ENCODE measurements at places on chromosomes 6 and 20.

GRCh38 chr6:159984268-159984786 is 15.4 kb downstream of the IGF2R start:
- DNase-seq = no peak

GRCh38 chr20:51388756-51389542 is 153.6 kb downstream of the NFATC2 start:
- DNase-seq = no peak

- no peak for DNase-seq
Observed at GRCh38 chr6:9783567-9783966, 631.3 kb downstream of the TFAP2A start.

DNA sequence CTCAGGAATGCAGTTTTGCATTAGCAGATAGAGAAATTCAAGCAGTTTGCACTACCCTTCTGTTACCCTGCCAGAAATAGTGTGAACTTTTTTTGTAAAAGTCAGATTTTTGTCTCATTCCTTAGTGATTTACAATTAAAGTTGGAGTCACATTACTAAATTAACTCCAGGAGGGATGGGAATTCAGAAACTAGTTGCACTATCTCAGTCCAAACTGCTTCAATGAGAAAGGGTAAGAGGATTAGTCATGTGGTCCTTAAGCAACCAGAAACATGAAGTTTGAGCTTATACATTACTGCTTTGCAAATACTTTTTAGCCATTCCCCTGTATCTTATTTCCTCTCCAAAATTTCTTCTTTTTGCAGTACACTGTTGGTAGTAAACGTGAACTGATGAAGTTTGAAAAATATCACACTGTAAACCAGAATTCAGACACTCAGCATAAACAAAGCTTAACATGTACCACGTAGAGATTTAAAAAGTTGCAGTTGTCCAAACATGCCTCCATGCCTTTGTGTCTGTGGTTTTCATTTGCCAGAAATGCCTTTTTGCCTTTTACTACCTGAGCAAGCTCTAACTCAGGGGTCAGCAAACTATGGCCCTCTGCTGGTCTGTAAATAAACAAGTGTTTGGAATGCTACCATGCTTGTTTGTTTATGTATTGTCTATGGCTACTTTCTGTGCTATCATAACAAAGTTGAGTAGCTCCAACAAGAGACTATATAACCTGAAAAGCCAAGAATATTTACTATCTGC is 49.7 kb downstream of the TP53INP2 start:
- no peak for DNase-seq

GRCh38 chr6:7566617-7567173 is 23.3 kb upstream of the SNRNP48 start:
- no peak for DNase-seq

DNA sequence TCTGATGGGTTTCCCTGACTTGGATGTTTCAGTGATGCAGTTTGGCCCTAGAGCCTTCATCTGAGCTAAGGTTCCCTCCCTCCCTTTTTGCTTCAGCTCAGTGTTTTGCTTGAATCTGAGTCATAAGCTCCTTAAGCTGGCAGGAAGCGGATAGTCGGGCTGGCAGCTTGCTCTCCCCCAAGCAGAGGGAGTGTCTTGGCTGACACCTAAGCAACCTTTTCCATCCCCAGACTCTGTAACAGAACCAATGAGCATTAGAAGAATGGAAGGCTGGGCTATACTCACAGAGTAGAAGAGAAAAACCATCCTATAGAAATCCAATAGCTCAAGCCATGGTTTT is 98.3 kb downstream of the HAO1 start:
- DNase-seq = no peak

DNA sequence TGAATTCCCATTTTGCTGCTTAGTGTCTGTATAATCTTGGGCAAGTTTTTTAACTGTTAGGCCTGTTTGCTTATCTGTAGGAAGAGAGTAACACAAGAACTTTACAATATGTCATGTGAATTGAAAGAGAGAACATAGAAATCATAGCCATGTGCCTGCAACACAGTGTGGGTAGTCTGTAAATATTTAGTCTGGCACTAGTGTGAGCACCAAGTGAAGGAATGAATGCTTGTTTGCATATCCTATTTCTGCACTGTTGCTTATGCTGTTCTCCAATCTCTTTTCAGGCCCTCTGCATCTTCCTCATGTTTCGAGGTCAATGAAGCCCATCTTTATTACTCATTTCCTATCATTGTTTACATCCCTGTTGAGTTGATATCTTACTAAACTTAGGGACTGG is 49.2 kb downstream of the CBFA2T2 start:
- DNase-seq = no peak

- no peak for DNase-seq
Observed at GRCh38 chr6:36226438-36227047, 30.0 kb downstream of the BRPF3 start.

DNA sequence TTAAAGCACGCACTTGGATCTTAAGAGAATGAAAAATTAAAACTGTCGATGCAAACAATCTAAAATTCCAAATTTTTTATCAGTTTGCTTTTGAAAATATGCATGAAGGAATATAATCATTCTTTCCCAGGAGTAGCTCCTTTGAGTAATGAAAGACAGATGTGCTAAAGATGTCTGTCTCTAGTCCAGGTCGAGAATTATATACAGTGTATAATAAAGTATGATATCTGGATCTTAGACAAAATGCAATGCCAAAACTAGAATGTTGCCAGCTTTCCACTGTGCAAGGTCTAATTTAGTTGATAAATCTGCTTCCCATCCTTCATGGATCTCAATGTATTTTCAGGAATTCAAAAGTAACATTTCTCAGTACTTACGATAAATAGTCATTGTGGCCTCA is 65.1 kb upstream of the ADGRG6 start:
- DNase-seq = no peak

GRCh38 chr20:46122071-46122470 is 4.0 kb downstream of the CD40 start:
- DNase-seq = peak; percentile 37

DNA sequence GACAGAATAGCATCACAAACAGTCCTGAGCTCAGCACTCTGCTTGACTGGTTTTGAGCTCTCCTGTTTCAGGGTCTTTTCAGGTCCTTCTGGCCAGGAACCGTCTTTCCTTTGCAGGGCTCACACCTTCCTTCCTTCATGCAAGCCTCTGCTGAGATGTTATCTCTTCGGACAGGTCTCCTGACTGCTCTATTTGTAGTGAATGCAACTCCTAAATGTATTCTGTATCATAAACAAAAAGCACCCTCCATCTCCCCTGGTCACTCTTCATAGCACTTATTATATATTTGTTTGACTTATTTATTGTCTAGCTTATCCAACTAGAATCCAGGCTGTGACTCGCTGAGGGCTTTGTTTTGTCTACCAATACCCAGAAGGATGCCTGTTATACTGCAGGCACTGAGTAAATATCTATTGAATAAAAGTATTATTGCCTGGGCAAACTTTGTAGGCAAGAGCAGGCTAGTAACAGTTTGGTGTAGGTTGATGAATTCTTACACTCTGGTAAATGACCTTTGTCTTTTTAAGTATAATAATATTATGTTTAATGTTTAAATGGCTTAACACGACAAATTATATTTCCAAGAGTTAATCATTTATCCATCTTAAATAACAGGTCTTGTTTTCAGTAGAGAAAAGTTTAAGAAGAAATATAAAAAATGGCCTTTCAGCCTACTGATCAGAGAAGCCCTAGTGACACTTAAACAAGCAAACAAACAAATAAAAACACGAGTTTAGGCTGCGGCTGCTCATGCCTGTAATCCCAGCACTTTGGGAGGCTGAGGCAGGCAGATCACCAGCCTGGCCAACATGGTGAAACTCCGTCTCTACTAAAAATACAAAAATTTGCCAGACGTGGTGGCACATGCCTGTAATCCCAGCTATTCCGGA is 199.7 kb downstream of the BCAS1 start:
- no peak for DNase-seq

DNA sequence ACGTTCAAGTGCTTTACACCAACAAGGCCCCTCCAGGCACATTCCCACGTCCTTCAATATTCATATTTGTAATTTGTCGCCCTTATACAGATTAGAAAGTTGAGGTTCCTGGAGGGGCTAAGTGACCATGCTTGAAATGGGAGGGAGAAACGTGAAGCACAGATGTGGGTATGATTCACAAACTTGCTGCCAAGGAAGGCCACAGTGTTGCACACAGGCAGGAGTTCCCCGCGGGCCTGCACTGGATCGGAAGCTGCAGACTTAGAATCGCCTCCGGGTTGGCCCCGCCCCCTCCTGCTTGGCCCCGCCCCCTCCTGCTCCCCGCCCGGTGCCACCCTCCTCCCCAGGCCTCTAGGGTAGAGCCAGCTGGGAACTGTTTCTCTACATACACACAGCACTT is 58.2 kb upstream of the QKI start:
- DNase-seq = no peak

DNA sequence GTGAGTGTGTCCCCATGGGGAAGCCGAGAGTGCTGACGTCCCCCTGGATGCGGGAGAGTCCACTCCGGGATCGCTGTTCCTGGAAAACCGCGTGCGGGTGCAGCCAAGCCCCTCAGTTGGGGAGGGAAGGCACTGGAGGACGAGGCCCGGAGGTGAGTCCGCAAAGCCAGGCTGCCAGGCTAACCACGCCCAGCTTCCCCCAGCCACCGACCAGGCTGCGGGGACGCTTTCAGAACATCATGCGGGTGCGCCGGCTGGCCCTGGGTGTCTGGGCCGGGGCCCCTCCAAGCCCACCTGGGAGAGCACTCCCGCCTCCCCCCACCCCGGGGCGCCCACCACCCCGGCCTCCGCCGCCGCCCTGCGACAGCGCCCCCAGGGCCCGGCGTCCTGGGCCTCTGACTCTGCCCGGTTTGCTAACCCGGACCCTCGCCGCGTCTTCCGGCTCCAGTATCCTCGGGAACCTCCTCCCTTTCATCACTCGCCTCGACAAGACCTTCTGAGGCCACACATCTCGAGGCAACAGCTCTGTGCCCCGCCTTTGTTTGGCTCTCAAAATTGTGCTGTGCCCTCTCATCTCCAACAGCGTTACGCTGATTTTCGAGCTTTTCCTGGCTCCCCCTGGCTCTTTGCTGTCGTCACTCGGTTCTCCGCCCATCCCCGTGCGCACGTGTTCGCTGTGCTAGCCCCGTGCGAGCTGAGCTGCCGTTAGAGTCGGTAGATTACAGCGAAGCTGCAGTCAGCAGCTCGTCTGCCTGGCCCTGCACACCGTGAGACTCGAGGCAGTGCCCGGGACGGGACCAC is 47.1 kb upstream of the ENTPD6 start:
- no peak for DNase-seq

DNA sequence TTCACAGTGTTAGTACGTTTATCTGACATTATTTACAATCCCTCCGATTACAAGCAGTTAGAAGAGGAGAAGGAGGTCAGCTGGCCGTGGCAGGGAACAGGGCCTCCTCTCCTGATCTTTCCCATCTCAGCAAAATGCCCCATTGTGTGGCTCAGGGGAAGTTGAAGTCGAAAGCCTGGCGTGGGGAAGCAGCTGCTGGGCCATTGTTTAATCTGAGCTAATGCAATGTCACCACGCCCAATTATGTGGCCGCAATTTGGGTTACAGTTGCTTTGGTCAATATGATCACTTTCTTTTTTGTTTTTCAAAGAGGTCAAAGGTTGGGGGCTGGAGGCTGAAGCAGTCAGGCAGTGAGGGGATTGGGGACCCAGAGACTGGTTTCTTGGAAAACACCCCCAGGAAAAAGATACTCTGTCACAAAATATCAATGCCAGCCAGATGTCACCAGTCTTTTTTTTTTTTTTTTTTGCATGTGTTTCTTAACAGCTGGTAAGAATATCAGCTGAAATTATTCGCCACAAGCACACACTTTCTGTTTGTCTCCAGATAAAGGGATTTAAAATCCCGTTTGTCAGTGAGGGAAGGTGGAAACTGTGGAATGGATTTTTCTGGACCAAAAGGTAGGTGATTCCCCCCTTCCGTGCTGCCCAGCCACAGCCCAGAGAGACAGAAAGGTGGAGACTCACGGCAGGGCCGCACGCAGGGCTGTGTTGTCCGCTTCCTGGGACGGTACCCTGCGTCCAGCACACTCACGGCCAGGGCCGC is 24.6 kb downstream of the DLL1 start:
- no peak for DNase-seq

DNA sequence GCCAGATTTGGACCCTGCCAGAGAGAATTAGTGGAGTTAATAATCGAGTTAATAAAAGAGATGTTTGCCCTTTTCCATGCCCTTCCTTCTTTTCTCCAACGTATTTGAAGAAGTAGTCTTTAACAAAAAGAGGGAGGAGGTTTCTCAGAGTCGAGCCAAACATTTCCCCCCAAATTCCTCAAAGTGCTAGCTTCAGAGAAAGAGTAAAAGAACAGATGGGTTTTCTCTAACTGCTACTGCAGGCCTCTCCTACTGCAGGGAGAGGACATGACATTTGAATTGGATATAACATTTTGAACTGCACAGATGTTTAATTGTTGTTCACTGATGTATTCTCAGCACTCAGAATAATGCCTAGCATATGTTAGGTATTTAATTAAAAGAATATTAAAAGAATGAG is 25.5 kb downstream of the RWDD2A start:
- no peak for DNase-seq

DNA sequence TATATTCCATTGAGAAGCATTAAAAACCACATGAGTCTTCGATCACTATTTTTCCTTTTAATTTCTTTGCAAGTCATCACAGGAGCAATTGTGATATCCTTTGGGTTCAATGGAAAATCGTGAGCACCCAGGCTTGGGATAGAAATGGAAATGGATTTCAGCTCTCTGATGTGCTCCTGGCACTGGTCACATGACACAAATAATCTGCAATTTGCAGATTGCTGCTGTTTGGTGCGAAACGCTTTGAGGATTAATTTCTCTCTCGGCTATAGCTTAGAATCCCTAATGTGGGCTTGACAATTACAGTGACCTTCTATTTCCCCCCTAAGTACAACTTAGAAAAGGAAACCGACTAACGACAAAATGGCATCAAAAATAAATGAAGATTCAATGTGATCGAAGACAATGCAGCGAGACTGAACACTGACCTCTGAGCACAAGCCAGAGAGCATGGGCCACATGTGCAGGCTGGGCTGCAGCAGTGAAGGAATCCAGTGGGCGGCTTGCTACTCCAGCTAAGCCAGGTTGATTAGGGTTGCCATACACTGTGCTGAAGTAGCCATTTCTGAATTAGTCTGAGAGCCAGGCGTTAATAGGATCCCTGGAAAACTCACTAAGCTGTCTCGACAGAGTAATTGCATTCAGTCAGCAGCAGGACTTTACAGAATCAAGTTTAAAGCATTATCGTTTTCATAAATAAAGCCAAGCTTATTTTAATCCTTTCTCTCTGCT is 301.8 kb upstream of the AGPAT4 start:
- DNase-seq = no peak

- no peak for DNase-seq
Observed at GRCh38 chr6:150322466-150322871, 46.3 kb upstream of the IYD start.

GRCh38 chr6:2900221-2900807 is 2.8 kb downstream of the SERPINB9 start:
- no peak for DNase-seq
